SK-N-MC (cell line): ENCODE measurements at places on chromosomes 1 and 21.

- DNase-seq = peak; percentile 64
These were observed 94.5 kb downstream of the SYT2 start for GRCh38 chr1:202615501-202616354.

GRCh38 chr1:200670242-200671118 is 773 bp upstream of the DDX59 start:
- no peak for DNase-seq

DNA sequence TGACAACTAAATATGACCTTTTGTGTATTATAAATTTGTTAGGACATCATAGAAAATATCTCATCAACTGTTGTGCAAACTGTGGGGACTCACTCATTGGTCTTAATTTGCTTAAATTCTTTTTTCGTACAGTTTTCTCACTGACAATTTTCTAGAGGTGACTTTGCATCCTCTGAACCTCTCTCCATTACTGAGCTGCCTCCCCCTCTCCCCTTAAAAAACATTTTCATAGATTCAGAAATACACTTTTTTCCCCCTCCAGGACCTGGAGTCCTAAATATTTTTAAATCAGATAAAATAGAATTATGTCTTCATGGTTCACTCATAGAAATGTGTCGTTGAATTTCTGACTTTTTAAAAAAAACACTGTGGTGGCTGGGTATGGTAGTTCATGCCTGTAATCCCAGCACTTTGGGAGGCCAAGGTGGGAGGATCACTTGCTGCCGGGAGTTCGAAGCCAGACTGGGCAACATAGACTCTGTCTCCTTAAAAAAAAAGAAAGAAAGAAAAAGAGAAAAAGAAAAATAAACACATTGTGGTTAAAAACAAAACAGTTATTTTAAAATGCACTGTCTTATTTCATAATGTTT is 1.5 kb downstream of the CNST start:
- no peak for DNase-seq

DNA sequence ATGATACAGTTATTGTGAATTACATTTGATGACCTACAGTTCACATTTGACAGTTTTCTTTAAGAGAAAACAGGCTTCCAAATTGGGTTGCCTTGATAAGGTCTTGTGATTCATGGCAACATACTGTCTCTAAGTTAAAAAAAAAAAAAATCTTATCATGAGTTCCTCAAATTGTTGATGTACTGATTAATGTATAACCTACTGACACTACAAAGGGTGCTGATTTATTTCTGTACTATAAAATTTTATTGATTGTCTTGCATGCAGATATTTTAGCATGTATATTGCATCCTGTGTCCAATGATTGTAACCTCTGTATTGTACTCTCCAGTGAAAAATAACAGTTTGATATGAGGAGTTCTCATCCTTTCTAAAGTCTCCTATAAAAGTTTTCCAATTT is 197.3 kb upstream of the IVNS1ABP start:
- no peak for DNase-seq

GRCh38 chr1:40610156-40610555 is 55.3 kb downstream of the RIMS3 start:
- DNase-seq = no peak
